ENCODE measurements at places on chromosomes 12 and 14.

DNA sequence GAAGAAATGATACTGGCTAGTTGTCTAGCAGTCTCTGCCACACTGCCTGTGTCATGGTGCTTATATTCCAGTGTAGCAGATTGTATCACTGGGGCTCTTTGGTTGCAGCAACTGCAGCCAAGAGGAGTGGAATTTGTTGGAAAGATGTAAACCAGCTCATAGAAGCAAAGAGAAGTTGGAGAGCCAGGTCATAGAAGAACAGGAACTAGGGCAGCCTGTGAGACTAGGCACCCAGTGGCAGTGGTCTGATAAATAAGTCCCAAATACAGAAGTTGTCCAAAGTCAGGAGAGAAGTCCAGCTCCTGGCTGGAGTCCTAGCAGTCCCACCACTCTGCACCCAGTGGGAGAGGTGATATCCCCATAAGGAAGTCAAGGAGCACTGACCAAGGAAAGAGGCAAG, 172.5 kb upstream of the ARID2 start:
- DNase-seq: no peak

DNA sequence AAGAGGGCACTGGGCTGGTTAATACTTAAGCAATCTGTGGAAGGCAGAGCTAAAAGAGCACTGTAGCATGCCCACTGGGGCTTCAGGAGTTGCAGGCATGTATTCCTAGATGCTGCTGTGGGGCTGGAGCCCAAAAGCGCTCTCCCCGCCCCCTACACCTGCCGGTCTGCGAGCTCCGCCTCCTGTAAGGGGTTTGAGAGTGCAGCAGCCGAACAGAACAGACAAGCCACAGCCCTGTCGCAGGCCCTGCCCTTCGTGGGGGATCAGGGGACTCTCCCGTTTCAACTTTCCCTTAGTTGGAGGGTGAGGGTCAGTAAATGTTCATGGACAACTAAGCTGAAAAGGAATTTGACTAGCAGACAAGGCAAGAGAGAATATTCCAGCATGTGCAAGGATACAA, 17.6 kb downstream of the SLC38A6 start:
- DNase-seq: no peak

DNA sequence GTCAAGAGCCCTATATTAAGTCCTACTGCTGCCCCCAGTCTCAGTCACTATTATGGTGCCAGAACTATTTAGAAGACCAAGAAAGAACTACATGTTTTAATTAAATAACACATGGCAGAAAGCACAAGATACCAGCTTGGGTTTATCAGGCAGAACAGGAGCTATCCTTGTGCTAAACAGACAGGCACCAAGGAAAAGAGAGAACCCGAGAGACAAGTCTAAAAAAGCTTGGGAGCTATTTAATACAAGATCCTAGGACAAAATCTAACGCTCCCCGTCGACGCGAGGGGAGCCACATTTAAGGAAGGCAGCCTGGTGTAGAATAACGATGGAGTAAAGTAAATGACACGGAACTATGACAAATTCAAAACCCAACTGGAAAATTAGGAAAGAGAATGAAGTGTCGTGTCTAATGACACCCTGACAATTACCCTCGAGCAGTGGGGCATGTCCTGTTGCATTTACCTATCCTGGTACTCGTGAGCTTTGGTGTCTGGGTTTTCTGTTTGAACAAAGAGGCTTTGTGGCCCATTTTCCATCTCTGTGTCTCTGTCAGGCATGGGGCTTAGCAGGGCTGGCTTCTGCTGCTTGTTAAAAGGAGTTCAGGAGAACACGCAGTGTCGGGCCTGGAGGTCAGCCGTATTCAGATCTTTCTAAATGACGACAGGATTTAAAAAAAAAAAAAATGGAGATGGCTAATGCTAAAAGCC, 140.6 kb downstream of the ETNK1 start:
- DNase-seq: no peak

- no peak for DNase-seq
Observed at GRCh38 chr12:109687250-109687649, 26.4 kb upstream of the FAM222A start.

- DNase-seq: no peak
Observed at GRCh38 chr12:109488051-109488665, 10.7 kb downstream of the UBE3B start.

DNA sequence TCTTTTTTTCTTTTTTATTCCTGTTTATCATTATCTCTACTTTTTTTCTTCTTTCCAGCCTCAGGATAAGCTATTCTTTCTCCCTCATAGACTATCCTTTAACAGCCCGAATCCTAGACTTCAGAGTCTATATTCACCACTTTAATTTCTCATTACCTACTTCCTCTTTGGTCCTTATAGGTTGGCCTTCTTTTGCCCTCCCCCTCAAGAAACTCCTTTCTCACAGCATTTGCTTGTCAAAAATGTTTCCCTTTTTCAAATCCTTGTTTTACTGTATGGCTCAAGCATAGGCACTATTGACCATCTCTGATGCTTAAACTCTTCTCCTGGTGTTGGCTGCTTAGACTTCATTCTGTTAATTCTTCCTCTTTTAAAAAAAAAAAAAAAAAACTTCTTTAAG, 52.5 kb downstream of the KIAA0586 start:
- DNase-seq: no peak

GRCh38 chr12:6768990-6769389, 2.8 kb downstream of the PTMS start:
- no peak for DNase-seq

GRCh38 chr12:80356097-80356496, 87.9 kb upstream of the PTPRQ start:
- no peak for DNase-seq

- peak; percentile 39 for DNase-seq
Observed at GRCh38 chr12:121579190-121579791, 1.5 kb downstream of the KDM2B start.

DNA sequence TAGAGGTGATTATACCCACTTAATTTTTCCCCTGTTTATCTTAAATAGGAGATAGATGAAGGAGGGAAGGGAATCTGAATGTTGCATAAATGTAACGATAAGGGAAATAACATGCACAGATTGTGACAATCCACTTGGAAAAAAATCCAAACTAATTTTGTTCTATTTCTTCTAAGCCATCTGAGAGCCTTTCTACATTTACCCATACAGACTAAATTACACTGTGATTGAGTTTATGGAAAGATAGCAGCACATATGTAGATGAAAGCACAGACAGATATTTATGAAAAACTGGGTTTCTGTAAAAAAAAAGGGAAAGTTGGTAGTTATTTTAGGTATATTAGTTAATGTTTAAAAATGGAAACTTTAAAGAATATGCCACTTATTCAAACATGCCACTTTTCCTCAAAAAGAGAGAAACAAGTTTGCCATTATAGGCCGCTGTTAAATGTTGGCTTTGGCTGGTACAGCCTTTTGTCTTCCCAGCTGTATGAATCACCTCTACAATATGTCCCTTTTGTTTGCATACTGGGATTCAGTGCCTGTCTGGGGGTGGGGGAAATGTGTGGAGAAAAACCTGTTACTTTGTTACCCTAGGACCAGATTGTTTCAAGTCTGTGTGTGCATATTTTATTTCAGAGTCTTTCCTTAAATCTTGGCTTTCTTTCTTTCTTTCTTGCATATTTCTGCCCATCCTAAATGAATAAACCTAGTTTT, 470.2 kb upstream of the LMO3 start:
- DNase-seq: no peak

- peak; percentile 17 for DNase-seq
Observed at GRCh38 chr12:58920102-58920960, at the start of gene LRIG3. TSS of gene LRIG3 (minus strand) at chr12:58920504. CDS start at chr12:58920235, 269 bp downstream.

GRCh38 chr12:93802698-93803423, 125.7 kb downstream of the CRADD start:
- DNase-seq: no peak

GRCh38 chr12:26389343-26389742, 194.0 kb downstream of the SSPN start:
- no peak for DNase-seq

GRCh38 chr12:22672951-22673350, 48.0 kb downstream of the ETNK1 start:
- DNase-seq: no peak

- DNase-seq: no peak
Observed at GRCh38 chr12:93085383-93086287, 156.5 kb upstream of the EEA1 start.

- no peak for DNase-seq
Observed at GRCh38 chr12:90124289-90124688, 415.7 kb upstream of the ATP2B1 start.

DNA sequence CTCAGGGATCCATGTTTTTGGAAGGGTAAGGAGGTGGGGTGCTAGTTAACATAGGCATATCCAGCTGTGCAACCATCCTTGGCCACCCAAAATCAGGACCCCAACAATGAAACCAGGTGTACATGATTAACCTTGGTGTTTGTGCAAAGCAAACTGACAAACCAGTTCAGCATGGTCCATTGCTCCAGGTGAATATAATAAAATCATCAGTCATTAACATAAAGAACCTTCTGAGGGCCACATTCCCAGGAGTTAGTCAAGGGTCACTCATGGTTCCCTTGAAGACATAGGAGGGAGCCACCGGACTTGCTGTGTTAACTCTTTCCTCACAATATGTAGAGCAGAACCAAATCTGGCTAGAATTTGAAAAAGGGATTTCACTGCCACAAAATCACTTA, 17.8 kb downstream of the SLC38A2 start:
- no peak for DNase-seq

DNA sequence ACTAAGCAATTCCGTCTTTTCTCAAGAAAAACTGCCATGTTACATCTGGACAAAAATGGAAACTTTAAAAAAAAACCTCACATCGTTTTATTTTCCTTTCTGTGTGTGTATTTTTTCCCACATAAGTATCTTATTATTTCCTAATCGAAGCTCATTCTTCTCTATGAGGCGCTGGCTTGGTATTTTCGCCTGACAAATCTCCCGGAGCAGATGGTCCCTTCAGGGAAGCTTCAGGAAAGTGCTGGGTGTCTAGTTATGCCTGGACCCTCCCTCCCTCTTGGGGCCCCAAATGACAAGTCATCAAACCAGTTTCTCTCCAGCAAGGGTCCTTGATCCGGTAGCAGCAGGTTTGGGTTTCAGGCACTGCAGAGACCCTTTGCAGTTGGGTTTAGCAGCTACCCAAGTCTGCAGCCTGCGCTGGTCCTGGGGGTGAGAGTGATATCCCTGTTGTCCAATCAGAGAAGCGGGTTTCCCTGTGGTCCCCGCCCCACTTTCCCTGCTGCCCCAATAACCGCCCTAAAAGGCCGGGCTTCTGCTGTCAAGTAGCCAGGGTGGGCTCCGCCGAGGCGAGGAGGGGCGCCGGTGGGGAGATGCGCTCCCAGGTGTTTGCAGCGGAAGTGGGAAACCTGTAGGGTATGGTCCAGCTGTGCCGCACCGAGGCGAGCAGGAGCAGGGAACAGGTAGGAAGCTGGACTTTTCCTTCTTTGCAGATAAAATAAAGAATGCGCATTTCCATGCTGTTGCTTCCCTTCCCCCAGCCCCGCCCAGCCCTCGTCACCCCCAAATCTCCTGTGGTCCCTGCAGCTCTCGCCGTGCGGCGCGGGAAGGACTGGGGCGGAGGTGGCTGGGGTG, at the start of gene CNTN1:
Gene CNTN1, plus strand, starts transcription at position 527 of the 852 bp plus-strand sequence.
- no peak for DNase-seq
